ENCODE measurements at places on chromosomes 3 and 15.
A peak's percentile ranks its signal among the peaks of the same experiment; 100 is the strongest.

GRCh38 chr15:83112233-83112955 is 4.9 kb downstream of the TM6SF1 start:
- no peak for DNase-seq

- no peak for DNase-seq
These were observed 16.2 kb downstream of the RBP2 start for GRCh38 chr3:139460076-139460475.

DNA sequence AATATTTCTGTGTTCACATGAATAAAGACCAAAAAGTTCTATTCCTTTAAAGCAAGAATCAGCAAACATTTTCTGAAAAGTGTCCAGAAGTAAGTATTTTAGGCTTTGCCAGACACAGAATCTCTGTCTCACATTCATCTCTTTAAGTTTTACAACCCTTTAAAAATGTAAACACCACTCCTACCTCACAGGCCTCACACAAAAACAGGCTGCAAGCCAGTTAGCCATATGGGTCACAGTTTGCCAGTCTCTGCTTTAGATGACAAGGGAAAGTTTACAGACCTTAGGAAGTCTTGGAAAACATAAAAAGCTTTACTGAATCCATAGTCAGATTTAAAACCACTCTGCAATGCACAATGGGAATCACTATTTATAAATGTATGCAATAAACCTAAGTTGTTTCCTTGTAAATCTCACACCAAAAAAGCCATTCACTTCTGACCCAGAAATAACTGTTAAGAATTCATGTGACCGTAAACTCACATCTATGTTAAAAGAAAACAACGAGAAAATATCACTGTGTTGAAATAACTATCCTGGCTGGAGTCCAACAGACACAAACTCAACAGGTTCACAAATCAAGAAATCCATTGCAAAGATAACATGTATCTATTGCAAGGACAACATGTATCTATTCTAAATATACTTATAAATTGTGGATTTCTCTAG is 308.2 kb downstream of the ULK4 start:
- no peak for DNase-seq

DNA sequence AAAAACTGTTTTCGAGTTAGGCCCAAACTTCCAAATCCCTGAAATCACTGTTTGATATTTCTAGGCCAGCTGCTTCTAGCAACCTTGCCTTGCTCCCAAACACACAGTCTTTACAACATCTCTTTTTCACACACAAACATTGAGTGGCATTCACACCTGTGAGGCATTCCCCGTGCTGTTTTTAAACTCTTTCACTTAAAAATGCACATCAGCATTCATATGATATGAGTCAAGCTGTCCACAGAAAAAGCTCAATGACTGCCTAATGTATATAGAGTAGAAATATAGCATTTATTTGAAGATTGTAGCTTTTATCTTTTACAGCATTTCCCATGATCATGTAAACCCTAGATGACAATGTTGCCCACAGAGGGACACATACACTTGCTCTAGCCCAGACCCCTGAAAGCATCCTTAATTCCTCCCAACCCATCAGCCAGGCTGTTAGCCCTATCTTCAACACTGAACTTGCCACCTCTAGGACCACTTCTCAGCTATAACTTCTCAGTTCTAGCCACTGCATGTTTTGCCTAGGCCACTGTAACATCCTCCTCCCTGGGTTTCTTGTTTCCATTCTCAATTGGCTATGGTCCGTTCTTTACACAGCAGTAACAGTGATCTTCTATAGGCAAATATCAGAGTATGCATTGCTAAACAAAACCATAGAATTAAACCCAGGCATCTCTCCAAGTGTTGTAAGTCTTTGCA is 782.6 kb downstream of the DIPK2A start:
- no peak for DNase-seq

- no peak for DNase-seq
These were observed 2.2 kb downstream of the ALPK3 start for GRCh38 chr15:84819291-84819768.

DNA sequence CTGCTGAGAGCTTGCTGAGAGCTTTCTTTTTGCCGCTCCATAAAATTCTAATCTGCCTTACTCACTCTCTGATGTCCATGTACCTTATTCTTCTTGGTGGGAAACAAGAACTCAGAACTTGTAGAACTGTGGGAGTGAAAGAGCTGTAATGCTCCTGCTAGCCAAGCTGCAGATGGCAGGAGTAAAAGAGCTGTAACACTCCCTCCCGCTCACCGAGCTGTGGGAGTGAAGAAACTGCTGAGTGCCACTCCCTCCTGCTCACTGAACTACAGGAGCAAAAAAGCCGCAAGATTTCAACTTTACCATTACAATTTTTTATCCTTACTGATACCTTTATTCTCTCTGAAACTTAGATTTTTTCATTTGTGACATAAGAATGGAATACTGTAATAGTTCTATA is 199.1 kb downstream of the SI start:
- no peak for DNase-seq

DNA sequence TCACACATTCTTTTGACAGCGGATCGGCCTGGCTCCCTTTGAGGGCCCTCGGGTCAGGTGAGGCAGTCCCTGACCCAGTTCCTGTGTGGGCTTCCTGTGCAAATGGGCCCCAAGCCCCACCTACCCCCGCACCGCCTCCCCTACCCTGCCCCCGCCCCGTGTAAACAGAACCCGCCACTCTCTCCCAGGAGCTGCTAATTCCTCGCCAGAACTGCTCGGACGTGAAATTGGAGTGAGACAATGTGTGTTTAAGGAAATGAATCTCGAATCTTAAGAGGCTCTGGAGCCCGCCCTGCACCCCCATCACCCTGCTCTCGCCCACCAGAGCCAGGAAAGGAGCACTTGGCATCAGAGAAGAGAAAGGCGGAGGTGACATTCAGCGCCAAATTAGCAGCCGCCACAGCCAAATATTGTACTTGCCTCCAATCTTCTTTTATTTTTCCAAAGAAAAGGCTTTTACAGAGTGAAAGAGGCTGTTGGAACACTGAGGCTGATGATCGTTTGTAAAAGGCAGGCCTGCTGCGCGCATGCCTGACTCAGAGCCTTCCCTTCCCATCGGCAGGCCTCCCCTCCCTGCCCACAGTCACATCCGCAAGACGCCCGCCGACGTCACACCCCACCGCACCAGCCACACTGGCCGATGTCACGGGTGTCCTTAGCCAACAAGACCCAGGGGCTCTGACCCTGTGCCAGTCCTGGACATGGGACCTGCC is 53.1 kb downstream of the CACNA2D2 start:
- DNase-seq = peak; percentile 76

- no peak for DNase-seq
These were observed 87.9 kb downstream of the DNAJB8 start for GRCh38 chr3:128378631-128379347.

- no peak for DNase-seq
These were observed 46.2 kb downstream of the GADL1 start for GRCh38 chr3:30848087-30848779.

DNA sequence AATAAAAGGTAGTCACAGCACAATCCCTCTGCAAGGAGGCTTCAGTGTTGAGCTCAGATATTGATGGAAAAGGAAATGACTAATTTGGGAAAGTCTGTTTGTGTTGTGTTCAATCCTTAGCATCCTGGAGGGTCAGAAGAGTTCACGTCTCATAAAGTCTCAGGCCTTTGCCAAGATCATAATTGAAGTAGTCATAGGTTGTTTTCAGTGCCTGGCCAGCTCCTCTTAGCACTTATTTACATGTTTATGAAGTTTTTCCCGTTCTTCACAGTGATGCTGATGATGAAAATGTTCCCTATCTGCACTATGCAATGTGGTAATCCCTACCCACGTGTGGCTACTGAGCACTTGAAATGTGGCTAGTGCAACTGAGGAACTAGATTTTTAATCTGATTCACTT is 61.6 kb upstream of the TGFBR2 start:
- DNase-seq = no peak

- no peak for DNase-seq
These were observed 24.9 kb downstream of the VPS13C start for GRCh38 chr15:62035256-62035924.

GRCh38 chr15:32643907-32644445 is 2.5 kb downstream of the SCG5 start:
- no peak for DNase-seq

DNA sequence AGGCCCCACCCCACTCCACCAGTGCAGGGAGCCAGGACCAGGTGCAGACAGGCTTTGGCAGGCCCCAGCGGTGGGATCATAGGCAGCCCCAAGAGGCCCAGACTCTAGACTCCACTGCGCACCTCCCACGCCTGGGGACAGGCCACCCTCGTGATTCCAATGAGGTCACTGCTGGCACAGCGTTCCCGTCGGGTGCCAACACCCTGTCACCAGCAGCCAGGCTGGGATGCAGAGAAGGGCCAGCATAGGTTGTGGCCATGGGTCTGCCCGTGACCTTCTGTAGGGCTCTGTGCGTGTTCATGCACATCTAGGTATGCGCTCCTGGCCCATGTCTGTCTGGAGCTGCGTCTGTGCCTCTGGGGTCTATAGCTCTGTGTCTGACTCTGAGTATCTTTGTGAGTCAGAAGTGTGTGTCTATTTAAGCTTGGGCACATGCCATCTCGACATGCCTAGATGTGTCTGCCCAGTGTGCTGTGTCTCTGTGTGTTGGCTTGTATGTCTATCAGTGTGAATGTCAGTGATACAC is 13.0 kb downstream of the VIPR1 start:
- DNase-seq = no peak

- DNase-seq = no peak
These were observed 76.2 kb upstream of the NSMCE3 start for GRCh38 chr15:29345549-29346525.

DNA sequence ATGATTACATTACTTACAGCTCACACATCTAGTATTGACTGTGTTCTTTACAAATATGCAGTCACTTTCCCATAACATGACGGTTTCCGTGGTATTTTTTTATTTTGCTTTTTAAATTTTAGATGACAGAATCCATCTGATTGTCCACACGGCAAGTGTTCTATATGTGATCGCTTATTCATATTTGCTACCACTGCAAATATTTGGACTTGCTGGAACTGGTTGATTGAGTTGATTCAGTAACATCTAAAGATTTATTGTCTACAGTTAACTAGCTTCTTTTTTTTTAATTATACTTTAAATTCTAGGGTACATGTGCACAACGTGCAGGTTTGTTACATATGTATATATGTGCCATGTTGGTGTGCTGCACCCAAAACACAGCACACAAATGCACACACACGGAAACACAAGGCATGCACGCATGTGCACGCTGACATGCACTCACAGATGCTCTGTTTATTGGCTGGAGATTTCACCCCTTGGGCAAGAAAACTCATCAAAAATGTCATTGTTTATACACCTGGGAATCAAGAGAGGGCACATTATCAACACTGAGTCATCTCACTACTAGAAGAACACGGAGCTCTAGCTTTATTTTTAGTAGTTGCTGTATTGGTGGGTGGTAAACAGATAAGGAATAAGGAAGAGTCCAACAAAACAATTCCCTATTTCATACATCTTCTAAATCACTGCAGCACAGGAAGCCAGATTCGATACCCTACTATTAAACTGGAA is 16.4 kb downstream of the ARRDC4 start:
- DNase-seq = no peak

DNA sequence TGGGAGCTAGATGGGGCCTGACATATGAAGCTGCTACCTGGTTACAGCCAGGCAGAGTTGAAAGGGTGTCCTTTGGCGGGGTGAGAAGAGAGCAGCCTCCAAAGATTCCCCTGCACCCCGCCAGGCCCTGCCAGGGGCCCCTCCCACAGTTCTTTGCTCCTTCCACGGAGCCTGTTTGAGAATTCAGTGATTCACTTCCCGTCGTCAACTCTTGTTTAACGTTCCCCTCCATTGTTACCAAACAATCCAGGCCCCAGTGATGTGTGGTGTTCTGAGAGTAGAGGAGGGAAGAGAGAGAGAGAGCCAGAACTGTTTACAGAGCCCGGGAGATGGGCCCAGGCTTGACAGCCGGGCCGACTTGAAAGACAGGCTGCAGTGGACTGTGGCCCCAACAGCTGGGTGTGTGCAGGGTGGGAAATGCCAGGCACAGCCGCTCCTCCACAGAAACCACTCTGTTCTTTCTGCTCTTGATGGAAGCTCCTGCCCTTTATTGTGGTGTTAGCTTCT is 81.5 kb downstream of the SMAD3 start:
- peak; percentile 5 for DNase-seq

- DNase-seq = no peak
These were observed 39.3 kb upstream of the USP3 start for GRCh38 chr15:63465104-63465503.

GRCh38 chr15:42157381-42157780 is 945 bp upstream of the PLA2G4F start:
- DNase-seq = no peak

GRCh38 chr3:67288466-67289106 is 290.5 kb downstream of the KBTBD8 start:
- no peak for DNase-seq

- no peak for DNase-seq
These were observed 51.9 kb downstream of the SV2B start for GRCh38 chr15:91151781-91152563.

GRCh38 chr3:3734881-3735280 is 64.3 kb upstream of the LRRN1 start:
- no peak for DNase-seq

DNA sequence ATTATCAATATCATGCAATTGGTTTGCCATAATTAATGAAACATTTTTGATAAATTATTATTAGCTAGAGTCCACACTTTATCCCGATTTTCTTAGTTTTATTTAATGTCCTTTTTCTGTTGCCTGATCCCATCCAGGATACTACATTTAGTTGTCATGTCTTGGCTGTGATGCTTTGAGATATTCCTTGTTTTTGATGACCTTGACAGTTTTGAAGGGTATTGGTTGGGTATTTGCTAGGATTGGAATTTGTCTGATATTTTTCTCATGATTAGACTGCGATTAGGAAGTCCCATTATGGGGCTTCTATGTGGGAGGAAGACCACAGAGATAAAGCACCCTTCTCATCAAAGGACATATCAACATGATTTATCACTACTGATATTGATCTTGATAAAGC is 43.0 kb downstream of the CGNL1 start:
- DNase-seq = no peak

- no peak for DNase-seq
These were observed 748.5 kb upstream of the CBLB start for GRCh38 chr3:106617276-106617675.

GRCh38 chr3:43036621-43037423 is 57.7 kb downstream of the GASK1A start:
- peak; percentile 34 for DNase-seq

GRCh38 chr3:65936908-65937638 is 101.6 kb downstream of the MAGI1 start:
- no peak for DNase-seq

GRCh38 chr15:31367021-31367729 is 40.5 kb downstream of the KLF13 start:
- DNase-seq = no peak

- no peak for DNase-seq
These were observed 202.2 kb upstream of the BHLHE40 start for GRCh38 chr3:4776980-4777581.

- DNase-seq = no peak
These were observed 42.9 kb downstream of the RLBP1 start for GRCh38 chr15:89178307-89178977.

GRCh38 chr3:95815828-95816227 is 998.6 kb upstream of the EPHA6 start:
- no peak for DNase-seq

GRCh38 chr3:197877902-197878301 is 72.1 kb upstream of the RPL35A start:
- DNase-seq = no peak
